ENCODE measurements at places on chromosomes 6 and 20.

DNA sequence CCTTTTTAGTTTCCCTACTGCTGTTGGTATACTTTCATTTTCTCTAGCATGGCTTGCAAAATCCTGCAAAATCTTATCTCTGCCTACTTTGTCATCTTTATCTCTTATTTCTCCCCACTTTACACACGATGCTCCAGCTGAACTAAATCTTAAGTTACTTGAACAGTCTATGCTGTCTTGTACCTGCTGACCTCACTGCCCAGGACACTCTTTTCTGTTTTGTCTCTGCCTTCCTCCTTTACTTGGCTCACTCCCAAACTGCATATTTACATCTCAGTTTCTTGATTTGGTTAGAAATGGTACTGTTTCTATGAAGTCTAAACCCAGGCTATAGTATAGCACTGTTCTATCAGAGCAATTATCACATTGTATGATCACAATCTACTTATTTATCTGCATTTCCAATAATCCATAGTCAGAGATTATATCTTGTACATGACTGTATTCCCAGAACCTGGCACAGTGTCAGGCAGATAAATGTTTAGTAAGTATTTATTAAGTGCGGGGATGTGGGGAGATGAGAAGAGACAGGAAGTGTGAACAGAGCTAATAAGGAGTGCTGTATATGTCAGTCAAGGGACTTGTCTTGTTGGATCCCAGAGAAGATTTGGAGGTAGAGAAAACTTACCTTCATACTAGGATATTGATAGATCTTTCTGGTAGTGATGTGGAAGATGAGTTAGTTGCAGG, 57.6 kb downstream of the ADGRG6 start:
- no peak for DNase-seq

- no peak for DNase-seq
These were observed 828 bp downstream of the ADGRB3 start for GRCh38 chr6:68635706-68636513.

DNA sequence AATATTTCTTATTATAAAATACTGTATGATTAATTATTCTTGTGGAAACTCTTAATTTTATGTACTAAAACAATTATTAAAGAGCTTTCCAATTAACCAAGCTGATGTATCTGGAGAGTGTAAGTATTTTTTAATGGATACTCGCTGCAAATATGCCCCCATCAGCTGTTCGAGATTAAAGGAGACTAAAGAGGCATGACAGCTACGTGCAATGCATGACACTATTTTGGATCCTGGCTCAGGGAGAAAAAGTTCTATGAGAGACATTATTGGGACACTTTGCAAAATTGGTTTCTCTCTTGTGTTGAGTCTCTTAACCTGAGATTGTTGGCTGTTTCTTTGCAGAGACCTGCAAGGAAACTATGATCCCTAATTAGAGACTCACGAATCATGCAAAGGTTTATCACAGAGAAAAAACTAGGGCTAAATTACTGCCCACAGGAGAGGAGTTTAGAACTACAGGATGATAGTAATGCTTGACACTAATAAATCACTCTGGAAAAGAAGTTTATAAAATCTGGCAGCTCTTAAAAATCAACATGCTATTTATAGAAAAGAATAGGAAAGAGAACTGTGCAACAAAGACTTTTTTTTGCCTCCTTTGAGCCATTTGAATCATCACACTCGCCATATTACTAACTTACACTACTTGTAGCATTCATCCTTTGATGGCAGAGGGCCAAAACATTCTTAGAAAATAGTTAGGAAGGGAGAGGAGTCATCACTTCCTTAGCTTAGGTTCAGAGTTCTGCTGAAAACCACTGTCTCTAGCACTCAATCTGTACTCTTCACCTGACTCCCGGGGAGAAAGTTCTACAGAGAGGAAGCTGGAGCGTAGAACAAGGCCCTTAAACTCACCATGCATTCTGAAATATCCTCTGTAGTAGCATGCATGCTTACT, 25.3 kb downstream of the NRN1 start:
- no peak for DNase-seq

- no peak for DNase-seq
These were observed 5.5 kb upstream of the JAG1 start for GRCh38 chr20:10679269-10679668.

- no peak for DNase-seq
These were observed 105.1 kb downstream of the JPH2 start for GRCh38 chr20:44081888-44082287.

DNA sequence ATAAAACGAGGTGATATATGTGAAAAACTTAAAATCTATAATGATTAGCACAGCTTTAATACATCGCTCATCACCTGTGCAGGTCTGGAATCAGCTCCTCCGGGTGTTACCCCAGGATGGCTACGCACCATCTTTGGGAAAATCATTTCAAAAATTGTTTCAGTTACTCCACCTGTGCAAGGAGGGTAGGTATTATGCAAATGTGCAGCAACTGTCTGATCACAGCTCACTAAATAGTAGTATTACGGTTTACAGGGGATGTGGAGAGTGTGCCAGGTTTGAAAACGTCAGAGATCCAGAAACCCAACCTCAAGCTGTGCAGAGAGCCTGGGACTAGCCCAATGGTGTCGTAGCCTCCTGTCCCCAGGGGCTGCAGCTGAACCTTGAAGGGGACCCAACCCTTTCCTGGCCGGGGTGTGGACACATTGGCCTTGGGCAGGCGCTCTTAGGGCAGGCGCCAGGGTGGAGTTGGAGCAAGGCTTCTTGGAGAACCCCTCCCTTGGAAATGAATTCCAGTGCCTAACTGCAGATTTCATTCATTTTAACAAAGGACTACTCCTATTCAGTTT, 24.2 kb upstream of the SGK1 start:
- no peak for DNase-seq

DNA sequence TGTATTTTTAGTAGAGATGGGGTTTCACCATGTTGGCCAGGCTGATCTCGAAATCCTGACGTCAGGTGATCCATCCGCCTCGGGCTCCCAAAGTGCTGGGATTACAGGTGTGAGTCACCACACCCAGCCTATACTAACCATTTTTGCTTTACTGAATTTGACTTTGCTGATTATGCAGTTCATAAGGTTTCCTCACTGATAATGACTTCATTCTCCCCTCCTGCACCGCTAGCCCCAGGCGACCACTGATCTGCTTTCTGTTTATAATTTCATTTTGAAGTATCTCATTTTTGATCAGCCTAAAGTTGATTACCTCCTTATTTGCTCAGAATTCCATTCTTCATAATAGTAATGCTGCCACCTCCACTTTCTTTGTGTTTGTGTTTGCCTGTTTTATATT, 48.7 kb upstream of the FAM83D start:
- no peak for DNase-seq

GRCh38 chr6:94955156-94955555, 622.2 kb upstream of the MANEA start:
- no peak for DNase-seq

GRCh38 chr6:7100072-7100752, 7.5 kb upstream of the RREB1 start:
- no peak for DNase-seq

GRCh38 chr6:163667372-163668060, 253.0 kb downstream of the QKI start:
- DNase-seq, result no peak

GRCh38 chr6:100845676-100846075, 35.5 kb downstream of the ASCC3 start:
- DNase-seq, result no peak

DNA sequence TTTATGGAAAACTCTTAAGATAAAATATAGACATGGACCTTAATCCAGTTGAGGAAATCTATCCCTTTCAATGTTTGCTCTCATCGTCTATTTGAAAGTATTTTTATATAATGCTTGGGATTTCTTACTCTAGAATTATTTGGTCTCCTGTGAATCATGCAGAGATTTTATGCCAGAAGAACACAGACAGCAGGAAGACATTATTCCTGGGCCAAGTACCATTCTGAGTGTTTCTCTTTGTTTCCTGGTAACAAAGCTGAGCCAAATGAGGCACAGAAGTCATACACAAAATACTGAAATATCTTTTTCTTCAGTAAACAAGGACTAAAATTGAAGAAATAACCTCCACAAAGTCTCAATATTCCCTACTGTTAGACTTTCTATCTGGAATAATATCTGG, 538.2 kb upstream of the EYS start:
- no peak for DNase-seq

GRCh38 chr20:19141998-19142397, 70.4 kb upstream of the SLC24A3 start:
- no peak for DNase-seq

- peak; percentile 77 for DNase-seq
These were observed at the start of gene EIF6 for GRCh38 chr20:35284267-35284991. EIF6 (minus strand) TSS chr20:35284772; CDS start chr20:35284487, 285 bp downstream.

DNA sequence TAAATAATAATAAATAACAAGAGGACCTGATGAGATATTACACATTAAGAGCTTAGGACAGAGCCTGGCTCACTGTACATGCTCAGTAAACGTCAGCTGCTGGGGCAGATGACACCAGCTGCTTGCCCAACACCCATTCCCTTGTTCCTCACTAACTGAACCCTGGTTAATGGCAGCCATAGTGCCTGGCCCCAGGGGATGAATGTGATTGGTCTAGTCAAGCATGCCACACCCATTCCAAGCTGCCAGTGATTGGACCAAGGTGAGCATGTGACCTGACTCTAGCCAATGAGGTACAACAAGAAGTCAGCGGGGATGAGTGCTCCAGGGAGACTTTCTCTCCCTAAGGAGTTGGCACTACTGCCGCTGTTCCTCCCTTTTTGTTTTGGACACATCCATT, 85.1 kb upstream of the PTPN1 start:
- DNase-seq, result no peak

DNA sequence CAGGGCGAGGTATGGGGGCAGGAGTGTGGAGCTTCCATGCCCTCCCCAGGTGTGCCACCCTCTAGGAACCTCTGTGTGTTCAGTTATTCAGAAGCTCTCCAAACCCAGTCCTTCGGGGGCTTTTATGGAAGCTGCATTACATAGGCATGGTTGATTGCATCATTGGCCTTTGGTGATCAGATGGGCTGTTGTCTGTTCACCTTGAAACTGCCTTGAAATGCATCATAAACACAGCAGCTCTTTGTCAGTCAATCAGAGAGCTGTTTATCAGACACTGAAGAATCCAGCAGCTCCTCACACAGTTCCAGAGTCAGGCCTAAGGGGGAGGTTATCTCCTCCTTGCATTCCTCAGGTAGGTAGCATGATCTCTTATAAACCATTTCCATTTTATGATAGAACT, 62.4 kb downstream of the E2F3 start:
- no peak for DNase-seq

- no peak for DNase-seq
These were observed 2.0 kb downstream of the GFRA4 start for GRCh38 chr20:3661060-3661813.

- DNase-seq, result no peak
These were observed 175.9 kb downstream of the CDC5L start for GRCh38 chr6:44563397-44563796.

DNA sequence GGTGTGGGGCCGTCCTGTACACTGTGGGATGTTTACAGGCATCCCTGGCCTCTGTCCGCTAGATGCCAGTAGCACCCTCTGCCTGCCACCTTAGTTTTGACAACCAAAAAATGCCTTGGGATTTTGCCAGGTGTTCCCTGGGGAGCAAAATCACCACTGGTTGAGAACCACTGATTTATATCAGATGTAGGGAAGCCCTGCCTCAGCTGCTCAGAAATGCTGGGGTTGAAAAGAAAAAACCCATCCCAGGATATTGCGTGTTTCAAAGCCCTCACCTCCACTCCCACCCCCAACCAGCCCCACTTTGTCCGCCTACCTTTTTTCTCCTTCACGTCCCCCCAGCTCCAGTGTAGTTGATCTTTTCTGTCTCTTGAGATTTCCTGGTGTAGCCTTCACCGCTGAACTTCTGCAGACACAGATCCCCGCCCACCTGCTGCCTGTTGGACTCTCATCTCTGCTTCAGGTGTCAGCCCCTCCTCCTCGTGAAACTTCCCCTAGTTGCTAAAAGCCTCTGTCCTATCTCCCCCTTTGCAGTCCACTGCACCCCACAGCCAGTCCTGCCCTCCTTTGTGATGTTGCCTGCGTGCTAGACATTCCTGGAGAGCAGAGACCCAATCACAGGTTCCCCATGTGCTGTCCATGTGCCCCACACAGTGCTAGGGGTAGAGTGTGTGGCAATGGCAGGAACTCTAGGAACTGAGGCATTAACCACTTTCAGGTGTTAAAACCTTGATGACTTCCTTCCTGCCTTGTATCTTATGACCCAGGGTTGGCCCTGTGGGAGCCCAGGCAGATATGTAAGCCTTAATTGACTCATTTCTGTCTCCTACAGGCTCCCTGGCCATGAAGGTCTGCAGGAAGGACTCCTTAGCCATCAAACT, 98.9 kb downstream of the TBC1D7 start:
- no peak for DNase-seq

DNA sequence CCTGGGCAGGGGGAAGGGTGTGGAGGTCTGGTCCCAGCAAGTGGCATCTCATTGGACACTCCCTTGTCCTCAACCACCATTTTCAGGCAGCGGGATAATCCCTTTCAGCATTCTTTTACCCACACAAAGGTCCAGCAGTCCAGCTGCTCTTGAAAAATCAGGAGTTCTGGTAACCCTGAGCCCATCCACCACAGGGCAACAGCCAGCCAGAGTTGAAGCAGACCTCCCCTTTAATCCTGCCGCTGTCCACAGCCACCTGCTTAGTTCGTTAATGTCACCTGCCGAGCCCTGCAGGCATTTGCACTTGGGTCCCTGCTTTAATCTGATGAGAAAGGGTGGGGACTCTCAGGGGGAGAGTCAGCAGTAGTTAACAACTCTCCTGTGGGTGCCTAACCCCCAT, 11.1 kb downstream of the TMEM74B start:
- DNase-seq, result no peak

All from hypothalamus (tissue), 51 donors.